ENCODE measurements at places on chromosomes 2 and 18.

DNA sequence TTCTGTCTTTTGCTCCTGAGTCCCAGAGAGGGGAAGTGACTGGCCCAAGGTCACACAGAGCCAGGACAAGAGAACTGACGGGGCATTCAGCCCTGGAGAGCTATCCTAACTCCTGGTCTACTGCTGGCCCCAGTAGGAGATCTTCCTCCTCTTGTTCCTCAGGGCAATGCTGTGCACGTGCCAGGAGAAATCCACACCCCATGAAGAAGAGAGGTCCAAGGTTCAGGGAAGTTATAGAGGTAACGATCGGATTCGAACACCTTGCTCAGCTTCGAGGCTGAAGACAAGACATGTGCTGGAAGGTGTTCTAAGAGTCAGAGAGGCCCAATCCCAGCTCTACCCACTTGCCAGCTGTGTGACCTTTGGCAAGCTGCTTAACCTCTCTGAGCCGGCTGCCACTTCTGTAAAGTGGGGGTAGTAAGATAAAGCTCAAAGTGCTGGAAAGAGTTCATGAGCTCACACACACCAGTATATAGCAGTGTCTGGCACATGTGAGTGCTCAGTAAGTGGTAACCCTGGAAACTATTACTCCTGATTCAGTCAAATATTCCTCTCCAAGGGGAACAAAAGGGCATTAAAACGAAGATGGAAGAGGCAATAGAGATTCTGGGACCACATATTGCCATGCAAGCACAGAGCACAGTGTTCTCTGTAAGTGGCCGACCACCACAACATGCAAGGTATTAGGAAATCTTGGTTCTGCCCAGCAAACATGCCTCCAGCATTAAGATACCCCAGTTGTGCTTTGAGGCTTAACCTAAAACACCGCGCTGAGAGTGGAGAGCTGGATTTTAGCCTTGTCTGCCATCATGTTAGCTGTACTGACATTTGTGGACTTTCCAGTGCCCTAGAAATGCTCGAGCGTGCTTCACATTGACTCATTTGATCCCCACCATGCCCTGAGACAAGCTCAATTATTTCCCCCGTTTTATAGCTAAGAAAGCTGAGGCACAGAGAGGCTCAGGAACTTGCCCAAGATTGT, 25.6 kb downstream of the SERTAD2 start:
- no peak for DNase-seq

DNA sequence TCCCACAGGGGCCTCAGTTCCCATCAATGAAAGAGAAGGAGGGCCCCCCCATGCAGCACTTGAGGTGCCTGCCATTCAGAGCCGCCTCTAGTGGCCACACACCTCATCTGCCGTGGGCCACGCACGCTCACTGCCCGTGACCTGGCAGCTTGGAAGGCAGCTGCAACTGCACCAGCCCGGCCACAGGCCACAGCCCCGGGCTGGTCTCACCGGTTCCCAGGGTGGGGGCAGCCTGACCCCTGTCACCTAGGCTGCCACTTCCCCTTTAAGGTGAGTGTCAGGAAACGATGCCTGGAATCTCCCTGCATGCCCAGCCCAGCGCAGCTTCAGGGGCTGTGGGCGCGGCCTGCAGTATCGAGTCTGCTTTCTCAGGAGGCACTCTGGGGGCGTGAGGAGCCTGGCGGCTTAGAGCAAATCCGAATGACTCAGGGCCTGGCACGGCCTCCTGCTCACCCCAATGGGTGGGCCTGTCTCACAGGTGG, 2.6 kb downstream of the MAB21L4 start:
- DNase-seq: no peak

- no peak for DNase-seq
Measured at GRCh38 chr18:33837191-33837590, 259.2 kb downstream of the ASXL3 start.

- no peak for DNase-seq
Measured at GRCh38 chr2:386406-387103, 98.7 kb upstream of the ALKAL2 start.

DNA sequence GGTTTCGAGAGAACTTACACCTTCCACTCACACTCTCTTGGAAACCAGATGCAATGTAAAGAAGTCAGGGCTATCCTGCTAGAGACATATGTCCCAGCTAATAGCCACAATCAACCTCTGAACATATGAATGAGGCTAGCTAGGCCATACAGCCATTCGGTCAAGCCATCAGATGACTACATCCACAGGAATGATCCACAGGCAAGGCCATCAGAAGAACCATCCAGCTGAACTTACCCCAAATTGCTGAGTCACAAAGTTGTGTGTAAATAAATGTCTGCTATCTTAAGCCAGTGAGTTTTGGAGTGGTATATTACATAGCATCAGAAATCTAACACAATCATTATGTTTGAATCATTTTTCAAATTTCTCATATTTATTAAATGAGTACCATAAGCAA, 5.2 kb upstream of the SPAST start:
- DNase-seq: no peak

DNA sequence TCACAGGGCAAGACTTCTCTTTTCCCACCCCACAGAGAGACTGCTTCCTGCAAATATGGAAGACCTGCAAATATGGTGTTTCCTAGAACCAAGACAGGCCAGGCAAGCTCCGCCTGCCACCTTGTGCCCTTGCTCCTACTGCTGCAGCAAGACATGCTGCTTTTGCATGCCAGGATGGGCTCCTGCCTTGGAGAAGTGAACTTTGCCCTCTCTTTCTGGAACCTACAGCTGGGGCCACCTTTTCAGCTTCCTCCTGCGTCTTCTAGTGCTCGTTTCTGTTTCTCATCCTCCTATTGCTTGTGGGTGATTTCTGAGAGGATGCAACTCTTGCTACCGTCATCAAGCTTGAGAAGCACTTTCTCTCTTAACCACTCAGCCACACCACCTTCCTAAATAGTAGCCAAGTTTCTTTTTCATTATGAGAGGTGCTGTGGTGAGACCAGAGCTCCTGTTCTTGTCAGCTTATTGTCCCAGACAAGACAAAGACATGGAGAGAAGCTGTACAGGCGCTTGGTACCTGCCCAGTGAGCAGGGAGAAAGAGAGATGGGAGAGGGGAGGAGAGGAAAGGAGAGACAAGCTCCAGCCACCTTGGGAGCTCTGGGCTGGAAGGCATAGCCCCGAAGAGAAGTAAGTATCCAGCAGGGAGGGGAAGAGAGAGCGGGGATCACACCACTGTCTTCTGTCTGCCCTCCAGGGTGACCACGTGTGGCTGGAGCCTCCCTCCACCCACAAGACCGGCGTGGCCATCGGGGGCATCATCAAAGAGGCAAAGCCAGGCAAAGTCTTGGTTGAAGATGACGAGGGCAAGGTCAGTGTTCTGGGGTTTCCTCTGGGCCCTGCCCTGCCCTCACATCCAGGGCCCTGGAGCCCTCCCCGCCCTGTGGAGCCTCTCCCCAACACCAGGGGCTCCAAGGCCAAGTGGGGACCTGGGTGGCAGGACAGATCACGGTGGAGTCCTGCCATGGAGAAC, 28.3 kb downstream of the MYO7B start:
- no peak for DNase-seq

DNA sequence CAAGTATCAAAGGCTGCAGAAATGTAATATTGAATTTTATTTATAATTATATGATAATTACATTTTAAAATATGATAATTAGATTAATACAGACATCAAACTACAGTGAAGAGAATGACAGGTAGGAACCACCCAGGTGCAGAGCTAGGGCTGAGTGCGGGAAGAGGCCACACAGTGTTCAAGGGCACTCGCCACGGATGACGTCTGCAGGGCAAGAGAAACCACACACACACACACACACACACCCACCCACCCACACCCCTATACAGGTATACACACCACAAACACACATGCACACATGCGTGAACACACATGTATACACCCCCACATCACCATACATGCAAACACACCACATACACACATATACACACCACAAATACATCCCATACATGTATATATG, 41.2 kb downstream of the MBP start:
- no peak for DNase-seq

- no peak for DNase-seq
Measured at GRCh38 chr18:79826966-79827365, 29.2 kb downstream of the KCNG2 start.

- no peak for DNase-seq
Measured at GRCh38 chr2:211159972-211160371, 603.6 kb downstream of the CPS1 start.

DNA sequence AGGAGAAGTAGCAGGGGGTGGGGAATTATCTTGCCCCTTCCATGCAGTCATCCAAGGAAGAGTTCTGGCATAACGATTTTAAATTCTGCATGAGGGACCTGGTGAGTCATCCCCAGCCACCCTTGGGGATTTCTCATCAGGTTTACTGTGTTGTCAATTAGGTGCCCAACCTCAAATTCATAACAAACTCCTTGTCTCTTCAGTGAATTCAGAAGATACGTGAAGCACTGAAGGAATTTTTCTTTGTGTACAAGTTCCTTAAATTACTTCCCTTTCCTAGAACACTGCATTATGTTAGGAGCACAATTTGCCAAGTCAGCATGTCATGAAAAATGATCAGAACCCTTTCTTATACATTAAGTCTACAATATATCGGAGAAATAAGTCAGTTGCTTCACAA, 70.8 kb upstream of the NOSTRIN start:
- DNase-seq: no peak

DNA sequence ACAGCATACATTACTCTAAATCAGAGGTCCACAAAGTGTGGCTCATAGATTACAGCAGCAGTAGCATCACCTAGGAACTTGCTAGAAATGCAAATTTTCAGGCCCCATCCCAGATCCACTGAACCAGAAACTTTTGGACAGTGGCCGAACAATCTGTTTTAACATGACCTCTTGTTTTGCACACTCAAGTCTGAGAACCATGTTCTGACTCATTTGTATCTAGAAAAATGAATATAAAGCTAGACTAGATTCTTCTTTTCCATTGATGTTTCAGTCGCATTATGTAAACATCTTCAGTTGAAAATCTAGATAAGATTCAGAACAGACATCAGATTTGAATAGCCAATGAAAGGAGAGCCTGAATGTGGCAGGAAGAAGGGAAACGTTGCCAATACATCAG, 608.8 kb downstream of the LRP1B start:
- no peak for DNase-seq

GRCh38 chr2:188897096-188897495, 77.1 kb upstream of the COL3A1 start:
- DNase-seq: no peak

DNA sequence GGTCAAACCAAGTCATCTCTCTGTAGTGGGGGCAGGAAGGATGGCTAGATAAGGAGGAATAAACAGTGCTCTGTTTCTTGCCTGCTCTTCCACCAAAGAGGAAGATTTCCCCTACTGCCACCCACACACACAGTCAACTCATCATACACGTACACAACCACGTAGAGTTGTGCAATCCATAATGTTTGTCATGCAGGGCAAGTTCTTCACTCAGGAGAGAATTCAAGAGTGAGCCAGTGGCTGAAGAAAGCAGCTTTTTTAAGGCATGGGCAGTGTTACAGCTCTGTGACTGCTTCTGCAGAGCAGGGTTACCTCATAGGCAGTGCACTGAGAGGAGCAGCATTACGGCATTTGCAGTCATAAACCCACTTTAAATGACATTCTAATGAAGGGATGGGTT, 283.0 kb downstream of the RND3 start:
- DNase-seq: no peak

DNA sequence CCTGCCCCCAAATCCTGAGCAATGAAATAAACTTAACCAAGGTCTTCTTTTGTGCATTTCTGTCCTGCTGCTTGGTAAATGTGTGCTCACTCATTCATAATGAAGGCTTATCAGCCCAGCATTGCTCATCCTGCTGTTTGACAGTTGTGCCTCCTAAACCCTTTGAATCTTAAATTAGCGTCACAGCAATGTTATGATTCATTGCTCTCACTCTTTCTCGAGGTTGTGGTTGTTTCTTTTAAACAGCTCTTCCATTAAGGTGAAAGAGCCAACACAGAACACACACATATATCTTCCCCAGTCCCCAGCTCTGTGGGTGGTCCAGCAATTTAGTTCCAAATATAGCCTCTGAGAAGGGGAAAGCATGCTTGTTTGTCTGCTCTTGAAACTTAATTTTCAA, 84.0 kb downstream of the EVA1A start:
- DNase-seq: no peak

DNA sequence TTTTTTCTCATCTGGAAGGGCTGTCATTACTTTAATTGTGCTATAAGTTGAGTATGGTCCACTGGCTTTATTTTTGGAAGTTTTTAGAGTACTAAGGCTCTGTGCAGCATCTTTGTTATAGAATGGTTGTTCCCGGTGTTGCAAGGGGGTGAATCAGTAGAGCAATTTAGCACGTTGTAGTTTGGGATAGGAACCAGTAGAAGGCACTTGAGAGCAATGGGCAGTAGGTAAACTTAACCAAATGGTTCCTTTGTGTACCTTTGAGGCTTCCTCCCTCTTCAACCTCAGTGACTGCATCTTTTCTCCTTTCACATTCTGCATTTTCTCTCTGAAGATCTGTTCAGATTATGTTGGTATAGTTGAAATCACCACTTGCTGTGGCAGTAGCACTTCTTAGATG, 238.2 kb upstream of the SYT4 start:
- no peak for DNase-seq

DNA sequence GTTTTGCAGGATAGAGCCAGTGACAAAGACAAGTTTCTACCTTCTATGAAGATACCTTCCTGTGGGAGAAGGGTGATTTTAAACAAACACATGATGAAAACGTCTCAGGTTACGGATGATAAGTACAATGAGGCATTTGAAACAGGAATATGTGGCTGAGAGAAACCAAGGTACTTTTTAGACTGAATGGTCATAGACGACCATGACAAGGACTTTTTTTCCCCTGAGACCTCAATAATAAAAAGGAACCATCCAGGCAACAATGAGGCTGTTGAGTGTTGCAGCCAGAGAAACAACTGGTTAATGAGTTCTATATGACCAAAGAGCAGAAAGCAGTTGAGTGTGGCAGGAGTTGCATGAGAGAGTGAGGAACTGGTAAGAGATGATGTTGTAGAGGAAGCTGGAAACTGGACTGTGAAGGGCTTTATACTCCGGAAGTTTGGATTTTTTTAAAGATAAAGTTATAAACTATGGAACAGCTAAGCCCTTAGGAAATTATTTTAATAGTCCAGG, 306.1 kb upstream of the CYRIA start:
- no peak for DNase-seq

GRCh38 chr2:42795841-42796301, 3.5 kb upstream of the HAAO start:
- DNase-seq: no peak

GRCh38 chr2:18752022-18752493, 162.7 kb upstream of the NT5C1B start:
- DNase-seq: no peak
